Hepatic stellate cell (primary cell): ENCODE measurements at places on chromosomes 13 and 19.

GRCh38 chr19:5864725-5865486 lies 5.4 kb downstream of the FUT5 start:
- DNase-seq, result no peak

- DNase-seq, result no peak
Observed at GRCh38 chr13:71871176-71871754, 4.3 kb upstream of the DACH1 start.

DNA sequence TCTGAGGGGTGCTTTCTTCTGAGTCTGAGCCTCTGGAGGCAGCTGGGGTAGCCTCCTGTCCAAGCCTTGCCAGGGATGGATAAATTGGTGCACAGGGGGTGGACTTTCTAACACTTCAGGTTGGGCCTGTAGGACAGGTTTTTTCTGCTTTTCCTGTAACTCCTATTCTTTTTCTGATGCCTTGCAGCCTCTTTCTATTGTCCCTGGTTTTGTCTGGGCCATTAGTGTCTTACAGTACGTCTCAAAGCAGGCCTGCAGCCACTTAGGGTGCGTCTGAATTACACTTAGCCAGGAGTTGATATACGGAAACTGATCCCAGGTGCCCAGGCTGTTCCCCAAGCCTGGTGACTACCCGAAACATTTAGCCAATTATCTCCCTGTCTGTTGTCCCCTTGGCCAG lies 213.3 kb upstream of the HTR2A start:
- DNase-seq, result no peak

DNA sequence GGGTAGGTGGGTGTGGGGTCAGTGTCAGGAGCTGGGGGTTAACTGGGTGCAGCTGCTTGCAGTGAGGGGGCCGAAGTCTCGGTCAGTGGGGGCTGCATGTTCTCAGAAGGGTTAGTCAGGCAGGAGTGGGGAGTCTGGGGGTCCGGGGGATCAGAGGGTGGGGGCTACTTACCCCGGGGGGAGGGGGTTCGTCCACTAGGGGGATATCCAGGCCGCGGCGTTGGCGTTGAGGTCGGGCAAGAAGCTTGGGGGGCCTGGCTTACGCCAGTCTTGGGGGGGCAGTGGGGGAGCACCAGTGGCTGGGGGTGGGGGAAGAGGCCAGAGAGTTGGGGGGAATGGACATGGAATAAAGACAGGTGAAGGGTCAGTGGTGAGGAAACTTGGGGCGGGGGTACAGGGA lies 9.1 kb downstream of the KCNC3 start:
- no peak for DNase-seq

DNA sequence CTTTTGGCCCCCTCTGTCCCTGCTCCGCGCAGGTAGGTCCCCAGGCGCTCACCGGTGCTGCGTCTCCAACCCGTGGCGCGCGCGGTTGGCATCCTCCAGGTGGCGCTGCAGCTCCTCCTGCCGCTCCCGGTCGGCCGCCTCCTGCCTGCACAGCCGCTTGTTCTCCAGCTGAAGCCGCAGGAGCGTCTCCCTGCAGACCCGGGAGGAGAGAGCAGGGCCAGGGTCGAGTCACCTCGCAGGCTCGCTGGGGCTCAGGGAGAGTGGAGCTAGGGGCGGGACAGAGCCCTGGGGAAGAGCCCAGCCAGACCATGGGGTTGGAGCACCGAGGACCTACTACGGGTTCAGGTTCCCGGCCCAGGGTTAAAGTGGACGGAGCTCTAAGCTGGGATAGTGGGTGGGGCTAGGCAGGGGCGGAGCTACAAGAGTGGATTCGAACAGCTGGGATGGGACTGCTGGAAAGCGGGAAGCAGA lies 9.3 kb downstream of the HOOK2 start:
- DNase-seq, result no peak

DNA sequence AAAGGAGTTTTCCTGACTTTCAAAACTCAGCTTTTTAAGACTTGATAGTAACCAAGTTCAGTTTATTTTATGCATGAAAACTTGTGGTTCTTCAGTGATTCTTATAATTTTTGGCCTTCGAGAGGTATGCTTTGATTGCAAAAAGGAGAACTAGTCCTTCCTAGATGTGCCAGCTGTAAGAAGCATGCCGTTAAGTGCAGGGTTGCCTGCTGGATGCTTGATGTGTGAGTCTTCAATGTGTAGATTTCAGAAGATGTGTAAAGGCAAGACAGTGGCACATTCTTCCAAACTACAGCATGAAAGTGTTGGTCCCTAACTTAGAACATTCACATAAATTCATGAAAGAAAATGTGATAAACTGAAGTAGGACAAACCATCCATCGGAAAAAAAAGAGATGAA lies 532.5 kb downstream of the DCT start:
- no peak for DNase-seq

DNA sequence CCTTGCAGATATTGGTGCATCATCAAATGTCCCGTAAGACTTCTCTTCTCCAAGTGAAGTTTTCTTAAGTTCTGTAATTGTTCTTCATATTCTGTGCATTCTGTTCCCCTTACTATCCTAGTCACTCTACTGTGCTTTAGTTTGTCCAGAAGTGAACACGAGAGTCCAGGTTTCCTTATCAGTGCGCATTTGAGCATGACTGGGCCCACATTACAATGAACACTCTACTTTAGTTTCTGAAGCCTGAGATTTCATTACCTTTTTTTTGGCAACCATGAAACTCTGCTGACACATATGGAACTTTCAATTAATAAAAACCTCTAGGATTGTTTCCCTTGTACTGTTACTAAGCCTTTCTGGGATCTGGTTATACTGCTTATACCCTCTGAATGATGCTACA lies 270.0 kb downstream of the KCNRG start:
- no peak for DNase-seq

- no peak for DNase-seq
Observed at GRCh38 chr13:51004111-51004865, 94.7 kb downstream of the RNASEH2B start.

- no peak for DNase-seq
Observed at GRCh38 chr13:42258747-42259146, 13.2 kb upstream of the AKAP11 start.

GRCh38 chr19:21128901-21129698 lies 12.7 kb upstream of the ZNF431 start:
- DNase-seq, result no peak

GRCh38 chr19:51120160-51120559 lies 4.5 kb upstream of the SIGLEC9 start:
- no peak for DNase-seq

- no peak for DNase-seq
Observed at GRCh38 chr13:105016266-105016665, 1519.2 kb downstream of the EFNB2 start.

- no peak for DNase-seq
Observed at GRCh38 chr19:13865571-13866462, 11.1 kb upstream of the NANOS3 start.

- DNase-seq, result no peak
Observed at GRCh38 chr13:23808803-23809202, 80.4 kb downstream of the MIPEP start.

DNA sequence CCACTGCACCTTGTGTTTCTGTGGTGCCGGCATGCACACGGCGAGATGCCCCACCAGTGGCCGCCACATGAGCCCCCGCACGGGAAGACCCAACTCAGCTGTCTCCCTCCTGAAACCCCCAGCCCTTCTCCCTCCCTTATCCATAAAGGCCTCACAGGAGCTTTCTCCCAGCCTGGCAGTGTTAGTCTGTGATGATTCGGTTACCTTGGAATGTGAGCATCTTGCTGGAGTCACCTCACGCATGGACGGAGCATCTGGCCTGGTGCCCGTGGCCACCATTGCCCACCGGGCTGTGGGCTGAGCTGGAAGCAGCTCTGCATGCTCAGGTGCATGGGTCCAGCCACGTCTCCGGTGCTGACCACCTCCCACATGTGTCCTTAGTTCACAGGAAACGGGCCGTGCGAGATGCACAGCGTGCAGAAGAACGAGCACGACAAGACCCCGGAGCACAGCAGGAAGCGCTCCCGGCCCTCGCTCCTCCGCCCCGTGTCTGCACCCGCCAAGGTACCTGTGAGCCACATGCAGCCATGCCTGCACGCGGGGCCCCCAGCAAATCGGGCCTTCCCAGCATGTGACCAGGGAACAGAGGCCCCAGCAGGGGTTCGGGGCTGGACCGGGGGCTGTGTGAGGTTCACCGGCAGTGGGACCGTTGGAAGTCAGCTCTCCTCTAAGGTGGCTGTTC lies 22.0 kb downstream of the SIN3B start:
- DNase-seq, result peak; percentile 68

- DNase-seq, result no peak
Observed at GRCh38 chr13:33275916-33276315, 9.6 kb downstream of the STARD13 start.

- DNase-seq, result no peak
Observed at GRCh38 chr19:14394167-14394566, 12.9 kb downstream of the ADGRE5 start.

DNA sequence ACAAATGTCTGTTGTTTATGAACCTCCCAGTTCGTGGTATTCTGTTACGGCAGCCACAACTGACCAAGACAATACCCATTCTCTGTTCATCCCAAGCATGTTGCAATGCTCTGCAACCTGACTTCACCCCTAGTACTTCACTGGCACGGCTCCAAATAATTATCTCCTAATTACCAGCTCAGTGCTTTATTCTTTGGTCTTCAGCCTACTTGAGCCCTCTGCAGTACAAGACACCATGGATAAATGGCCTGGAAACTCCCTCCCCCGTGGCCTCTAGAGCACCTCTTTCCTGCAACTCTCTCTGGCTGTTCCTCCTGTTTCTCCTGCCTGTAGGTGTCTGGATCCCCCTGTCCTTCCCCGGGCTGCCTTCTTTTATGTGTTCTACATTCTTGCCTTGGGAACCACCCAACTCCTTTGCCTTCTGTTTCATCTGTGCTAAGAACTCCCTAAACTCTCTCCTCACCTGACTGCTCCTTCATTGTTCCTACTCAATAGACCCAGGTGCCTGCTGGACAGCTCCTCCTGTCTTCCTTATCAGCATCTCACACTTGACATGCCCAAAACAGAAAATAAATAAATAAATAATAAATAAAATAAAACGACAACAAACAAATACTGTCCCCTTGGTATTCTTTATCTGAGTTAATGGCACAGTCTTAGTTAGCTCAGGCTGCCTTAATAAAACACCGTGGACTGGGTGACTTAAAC lies 200.4 kb upstream of the IPO5 start:
- DNase-seq, result no peak

GRCh38 chr19:19217099-19217498 lies 5.3 kb downstream of the NCAN start:
- no peak for DNase-seq

GRCh38 chr19:6070207-6070681 lies 40.1 kb downstream of the RFX2 start:
- DNase-seq, result no peak

GRCh38 chr13:29436721-29437280 lies 158.7 kb downstream of the SLC7A1 start:
- no peak for DNase-seq

DNA sequence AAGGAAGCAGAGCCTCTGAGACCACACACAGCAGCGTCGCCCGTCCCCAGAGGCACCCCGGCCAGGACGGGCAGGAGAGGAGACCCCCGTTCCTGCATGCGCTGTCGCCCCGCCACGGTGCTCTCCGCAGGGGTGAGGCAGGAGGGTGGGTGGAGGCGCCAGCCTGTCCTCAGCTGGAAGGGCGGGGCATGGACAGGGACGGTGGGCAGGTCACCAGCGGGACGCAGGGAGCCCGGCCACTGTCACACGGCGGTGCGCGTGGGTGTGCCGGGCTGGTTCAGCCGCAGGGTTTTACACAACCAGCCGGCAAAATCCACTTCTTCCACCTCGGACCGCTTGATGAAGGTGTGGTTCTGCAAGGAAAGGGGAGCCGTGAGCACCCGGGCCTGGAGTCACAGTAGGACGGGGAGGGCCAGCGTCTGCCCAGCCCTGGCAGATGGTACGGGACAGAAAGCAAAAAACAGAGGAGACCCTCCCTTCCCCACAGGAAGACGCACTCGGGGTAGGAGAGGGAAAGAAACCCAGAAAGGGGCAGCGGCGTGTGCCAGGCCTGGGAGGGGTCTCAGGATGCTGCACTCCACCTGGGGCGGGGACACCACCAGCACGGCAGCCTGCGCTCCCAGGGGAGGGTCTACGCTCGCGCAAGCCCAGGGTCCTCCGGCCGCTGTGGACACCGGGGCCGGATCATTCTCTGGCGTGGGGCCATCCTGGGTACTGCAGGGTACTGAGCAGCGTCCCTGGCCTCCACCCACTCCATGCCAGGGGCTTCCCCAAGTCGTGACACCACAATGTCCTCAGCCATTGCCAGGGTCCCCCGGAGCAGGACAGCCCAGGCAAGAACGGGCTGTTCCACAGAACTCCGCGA lies 23.9 kb upstream of the ZBTB7A start:
- no peak for DNase-seq
